ENCODE measurements at places on chromosomes 4 and X.

DNA sequence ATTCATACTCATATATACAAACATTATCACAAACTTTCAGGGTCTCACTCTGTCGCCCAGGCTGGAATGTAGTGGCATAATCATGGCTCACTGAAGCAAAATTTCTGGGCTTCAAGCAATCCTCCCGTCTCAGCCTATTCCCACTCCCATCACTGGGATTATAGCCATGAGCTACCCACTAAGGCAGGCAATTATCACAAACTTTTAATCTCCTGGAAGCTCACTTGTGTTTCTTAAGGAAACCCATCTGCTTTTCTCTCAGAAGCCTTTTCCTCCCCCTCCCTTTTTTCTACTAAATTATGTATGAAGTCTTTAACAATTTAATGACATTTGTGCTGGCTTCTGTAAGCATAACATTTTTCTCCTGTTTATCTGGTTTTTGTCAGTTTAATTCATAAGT, 170.5 kb downstream of the AREG start:
- no peak for DNase-seq

- no peak for DNase-seq
Observed at GRCh38 chrX:10039821-10040793, 72.9 kb downstream of the CLDN34 start.

DNA sequence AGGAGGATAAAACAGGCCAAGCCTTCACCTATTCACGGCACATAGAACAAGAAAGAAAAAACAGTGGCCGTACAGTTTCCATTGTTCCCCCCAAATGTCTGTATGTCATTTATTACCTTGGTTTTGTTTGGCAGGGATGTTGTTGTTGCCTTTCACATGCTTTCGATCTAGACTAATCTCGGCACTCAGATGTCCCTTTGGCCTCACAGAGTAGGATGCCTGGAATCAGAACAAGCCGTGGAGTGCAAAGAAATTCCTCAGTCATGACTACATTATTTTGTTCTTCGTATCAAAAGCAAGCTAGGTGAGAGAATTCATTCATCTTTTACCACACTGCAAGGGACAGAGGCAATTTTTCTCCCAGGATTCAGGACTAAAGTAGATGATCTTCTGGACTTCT, 106.9 kb downstream of the SMIM20 start:
- no peak for DNase-seq

GRCh38 chr4:3062471-3062870, 11.9 kb downstream of the HTT-AS start:
- no peak for DNase-seq

DNA sequence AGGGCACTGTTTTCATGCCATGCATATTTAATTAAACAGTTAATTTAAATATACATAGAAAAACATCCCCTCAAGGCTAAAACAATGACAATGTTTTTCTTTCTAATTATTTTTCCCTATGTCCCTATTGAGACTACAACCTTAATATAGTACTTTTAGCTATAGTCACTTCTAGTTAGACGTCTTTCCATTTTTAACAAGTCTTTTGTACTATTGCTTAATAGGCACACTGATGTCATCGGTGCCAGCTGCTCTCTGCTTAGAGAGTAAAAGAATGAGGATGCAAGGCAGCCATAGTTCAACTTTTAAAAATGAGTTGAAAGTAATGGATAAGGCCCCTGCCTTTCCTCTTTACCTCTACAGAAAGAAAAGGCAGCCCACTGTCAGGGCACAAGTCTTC, 191.1 kb downstream of the KCTD8 start:
- DNase-seq, result peak; percentile 60

- DNase-seq, result no peak
Observed at GRCh38 chrX:150643271-150643670, 49.9 kb upstream of the MTMR1 start.

DNA sequence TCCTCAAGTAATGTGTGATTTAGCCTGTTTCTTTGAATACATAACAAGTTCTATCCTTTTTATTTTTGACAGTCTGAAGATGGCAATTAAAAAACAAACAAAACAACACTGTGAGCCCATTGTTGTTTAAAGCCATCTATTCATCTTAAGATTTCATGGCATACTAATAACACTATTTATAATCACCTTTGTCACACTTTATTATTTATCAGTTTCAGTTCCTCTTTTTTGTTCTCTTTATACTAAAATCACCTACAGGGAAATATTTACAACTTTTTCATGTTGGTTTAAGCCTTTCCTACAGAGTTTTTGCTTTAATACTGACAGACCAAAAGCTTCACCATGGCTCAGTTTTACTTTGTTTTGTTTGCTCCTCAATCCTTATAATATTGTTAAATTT, 247.4 kb upstream of the CTSO start:
- no peak for DNase-seq

- DNase-seq, result no peak
Observed at GRCh38 chrX:14065800-14066199, 36.1 kb upstream of the GEMIN8 start.

- no peak for DNase-seq
Observed at GRCh38 chrX:143165778-143166177, 140.1 kb downstream of the SPANXN4 start.

Data from globus pallidus (tissue), 1 donor.